ENCODE measurements at places on chromosomes 3 and 15.

- no peak for DNase-seq
Observed at GRCh38 chr3:128279601-128279880, 126.3 kb downstream of the EEFSEC start.

DNA sequence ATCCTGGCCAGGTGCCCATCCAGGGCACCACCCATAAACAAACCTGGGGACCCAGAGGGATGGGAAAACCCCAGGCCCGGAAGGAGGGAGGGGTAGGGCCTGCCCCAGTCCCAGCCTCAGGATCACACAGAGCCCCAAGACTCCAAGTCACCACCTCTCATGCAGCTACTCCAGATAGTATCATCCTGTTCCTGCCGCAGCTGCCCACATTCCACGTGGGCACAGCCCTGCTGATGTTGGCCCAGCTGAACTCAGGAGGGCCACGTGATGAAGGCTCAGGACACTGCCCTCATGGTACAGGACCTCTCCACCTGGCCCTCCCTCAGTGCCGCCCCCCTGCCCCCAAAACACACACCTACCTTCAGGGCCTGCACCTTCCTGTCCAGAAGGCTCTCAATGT, 69.5 kb downstream of the CACNA2D2 start:
- no peak for DNase-seq

DNA sequence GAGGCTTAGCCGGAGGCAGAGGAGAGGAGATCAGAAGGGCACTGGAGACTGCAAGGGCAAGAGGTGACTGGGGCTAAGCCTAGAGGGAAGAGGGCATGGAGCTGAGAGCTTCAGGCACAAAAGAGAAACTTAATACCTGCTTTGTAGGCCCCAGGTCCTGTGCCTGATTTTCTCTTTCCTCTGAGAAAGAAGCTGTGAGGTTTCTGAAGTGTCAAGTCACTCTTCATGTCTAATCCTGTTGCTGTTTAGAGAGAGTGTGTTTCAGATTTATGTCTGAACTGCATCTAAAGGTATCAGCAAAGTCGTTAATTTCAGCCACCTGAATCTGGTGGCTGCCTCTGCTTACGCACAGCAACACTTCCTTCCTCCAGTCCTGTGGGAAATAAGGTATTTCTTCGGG, 106.9 kb upstream of the RNU6-1 start:
- DNase-seq: no peak

GRCh38 chr3:172113710-172114109, 74.3 kb downstream of the FNDC3B start:
- no peak for DNase-seq

- no peak for DNase-seq
Observed at GRCh38 chr15:92091155-92091734, 237.7 kb downstream of the SLCO3A1 start.

DNA sequence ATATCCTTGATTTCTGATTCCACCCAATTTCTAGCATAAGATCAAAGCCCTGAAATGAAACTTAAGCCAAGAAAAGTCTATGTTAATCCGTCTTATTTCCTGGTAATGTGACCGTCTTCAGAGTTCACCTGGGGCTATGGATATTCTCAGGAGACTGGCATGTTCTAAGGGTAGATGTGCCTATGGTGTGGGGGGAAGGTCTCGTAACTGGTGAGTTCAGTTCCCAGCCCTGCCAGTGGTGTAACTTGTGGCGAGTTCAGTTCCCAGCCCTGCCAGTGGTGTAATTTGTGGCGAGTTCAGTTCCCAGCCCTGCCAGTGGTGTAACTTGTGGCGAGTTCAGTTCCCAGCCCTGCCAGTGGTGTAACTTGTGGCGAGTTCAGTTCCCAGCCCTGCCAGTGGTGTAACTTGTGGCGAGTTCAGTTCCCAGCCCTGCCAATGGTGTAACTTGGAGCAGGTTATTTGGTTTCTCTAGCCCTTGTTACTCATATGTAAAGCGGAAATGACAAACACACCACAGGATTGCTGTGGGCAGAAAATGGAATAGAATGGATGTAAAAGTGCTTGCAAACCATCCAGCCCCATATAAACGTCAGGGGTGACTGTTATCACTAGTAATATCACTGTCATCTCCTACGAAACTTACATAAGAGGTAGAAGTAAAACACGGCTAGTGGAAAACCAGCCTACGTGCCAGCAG, 30.4 kb downstream of the SLC51A start:
- DNase-seq: peak; percentile 65

- no peak for DNase-seq
Observed at GRCh38 chr3:138034918-138035317, 25.0 kb downstream of the CLDN18 start.

GRCh38 chr15:32951736-32952464, 234.1 kb downstream of the GREM1 start:
- DNase-seq: no peak

DNA sequence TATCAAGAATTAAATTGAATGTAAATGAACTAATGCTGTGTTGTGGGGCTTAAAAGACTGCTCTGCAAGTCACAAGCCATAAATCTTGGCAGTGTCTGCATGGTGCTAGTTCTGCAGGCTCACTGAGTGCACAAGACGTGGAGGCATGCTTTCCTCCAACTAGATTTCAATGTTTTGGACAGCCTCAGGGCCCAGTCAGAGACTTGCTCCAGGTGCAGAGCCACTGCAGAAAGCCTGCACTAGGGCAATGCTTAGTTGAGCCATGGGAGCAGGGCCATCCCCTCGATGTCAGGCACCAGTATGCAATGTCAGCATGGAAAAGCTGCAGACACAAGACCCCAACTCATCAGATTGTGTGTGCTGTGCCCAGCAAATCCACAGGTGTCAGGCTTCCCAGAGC, 234.5 kb upstream of the CDIN1 start:
- DNase-seq: no peak

Measured in inflammatory macrophage treated with lipopolysaccharide for 1 hour (primary cell).